ENCODE measurements at places on chromosomes 1 and 21.

- no peak for DNase-seq
Observed at GRCh38 chr1:50936321-50936720, 23.7 kb downstream of the FAF1 start.

DNA sequence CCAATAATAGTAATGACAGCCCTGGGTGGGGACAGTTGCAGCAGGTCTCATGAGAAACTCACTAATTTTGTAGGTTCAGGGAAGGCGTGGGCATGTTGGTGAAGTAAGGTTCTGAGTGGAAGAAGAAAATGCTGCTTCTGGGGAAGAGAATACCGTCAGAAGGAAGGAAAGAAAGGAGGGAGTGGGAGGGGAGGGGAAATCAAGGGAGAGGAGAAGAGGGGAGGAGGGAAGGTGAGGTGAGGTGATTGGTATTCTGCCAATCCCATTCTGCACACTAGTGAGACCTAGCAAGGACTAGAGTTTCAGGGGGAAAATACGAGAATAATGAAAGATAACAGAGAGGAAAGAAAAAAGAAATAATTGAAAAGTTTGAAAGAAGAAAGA lies 32.4 kb upstream of the MGST3 start:
- DNase-seq, result no peak

DNA sequence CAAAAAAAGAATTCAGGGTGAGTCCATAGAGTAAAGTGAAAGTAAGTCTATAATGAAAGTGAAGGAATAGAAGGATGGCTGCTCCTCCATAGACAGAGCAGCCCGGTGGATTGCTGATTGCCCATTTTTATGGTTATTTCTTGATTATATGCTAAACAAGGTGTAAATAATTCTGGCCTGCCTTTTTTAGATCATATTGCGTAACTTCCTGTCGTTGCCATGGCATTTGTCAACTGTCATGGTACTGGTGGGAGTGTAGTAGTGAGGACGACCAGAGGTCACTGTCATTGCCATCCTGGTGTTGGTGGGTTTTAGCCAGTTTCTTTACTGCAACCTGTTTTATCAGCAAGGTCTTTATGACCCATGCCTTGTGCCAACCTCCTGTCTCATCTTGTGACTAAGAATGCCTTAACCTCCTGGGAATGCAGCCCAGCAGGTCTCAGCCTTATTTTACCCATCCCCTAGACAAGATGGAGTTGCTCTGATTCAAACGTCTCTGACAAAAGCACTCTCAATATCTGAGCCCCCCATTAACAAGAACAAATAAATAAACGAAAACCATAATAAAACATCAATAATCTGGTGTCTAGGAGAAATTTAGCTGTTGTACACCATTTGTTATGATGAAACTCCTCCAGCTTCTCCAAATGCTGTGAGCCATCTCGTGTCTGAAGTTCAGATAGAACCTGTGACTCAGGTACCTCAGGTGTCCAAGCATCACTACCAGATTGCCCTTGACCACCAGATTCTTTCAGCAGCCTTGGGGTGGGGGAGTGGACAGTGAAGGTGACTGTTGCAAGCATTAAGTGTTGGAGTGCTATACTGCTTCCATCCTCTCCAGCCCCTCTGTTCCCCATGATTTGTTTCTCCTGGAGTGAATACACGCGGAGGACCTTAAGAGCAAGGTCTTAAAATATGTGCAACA lies 36.0 kb downstream of the EBNA1BP2 start:
- no peak for DNase-seq

- DNase-seq, result no peak
Observed at GRCh38 chr1:33908324-33908956, 44.6 kb downstream of the HMGB4 start.

- DNase-seq, result no peak
Observed at GRCh38 chr1:23905461-23906025, 7.6 kb downstream of the CNR2 start.

DNA sequence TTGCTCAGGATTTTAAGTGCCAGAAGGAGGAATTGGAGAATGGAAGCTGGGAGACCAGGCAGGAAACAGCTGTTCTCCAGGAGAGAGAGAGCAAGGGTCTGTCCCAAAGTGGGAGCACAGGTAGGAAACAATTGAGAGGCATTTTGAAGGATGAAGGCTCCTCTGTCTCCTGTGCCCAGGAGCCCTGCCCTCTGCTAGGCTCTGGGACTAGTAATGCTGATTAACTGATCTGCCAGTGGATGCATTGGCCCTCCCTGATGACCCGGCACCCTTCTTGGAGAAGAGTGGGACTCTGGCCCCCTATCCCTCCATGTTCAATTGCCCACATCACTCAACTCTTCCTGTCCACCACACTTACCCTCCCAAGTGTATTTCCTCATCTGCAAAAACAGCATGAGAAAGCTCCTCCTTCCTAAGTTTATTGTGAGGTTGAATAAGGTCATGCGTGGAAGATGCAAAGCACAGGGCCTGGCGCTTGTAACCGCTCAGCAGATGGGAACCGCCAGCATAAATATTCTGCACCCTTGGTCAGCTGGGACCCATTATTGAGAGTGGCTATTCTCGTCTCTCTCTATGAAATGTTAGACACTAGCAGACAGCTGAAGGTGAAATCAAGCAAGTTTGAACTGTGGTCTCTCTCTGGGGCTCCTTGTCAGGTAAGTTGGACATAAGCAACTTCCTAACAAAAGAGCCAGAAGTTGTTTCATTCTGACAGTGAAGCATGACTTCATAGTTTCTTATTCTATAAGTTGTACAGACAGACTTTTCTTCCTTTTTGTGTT lies 63.0 kb upstream of the ANGPTL1 start:
- no peak for DNase-seq

- no peak for DNase-seq
Observed at GRCh38 chr1:200364831-200365230, 45.0 kb downstream of the ZNF281 start.

- no peak for DNase-seq
Observed at GRCh38 chr21:16587141-16587581, 857.4 kb downstream of the USP25 start.

- DNase-seq, result no peak
Observed at GRCh38 chr1:112285316-112285715, 110.7 kb upstream of the CTTNBP2NL start.

DNA sequence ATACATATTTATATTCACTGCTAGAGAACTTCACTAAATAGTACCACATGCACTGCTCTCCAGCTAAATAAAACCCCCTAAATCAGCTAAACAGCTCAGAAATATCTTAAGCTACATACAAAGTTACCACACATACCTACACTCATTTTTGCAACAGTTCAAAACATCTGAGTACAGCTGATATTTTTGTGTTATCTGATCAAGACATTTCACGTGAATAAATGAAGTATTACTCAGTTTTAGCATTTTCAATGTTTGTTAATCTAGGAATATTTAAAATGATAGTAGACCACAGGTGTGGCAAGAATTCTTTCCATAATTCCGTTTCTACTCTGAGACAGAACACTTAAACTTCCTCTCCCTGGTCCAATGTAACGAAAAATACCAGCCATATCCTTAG lies 20.8 kb downstream of the EVI5 start:
- DNase-seq, result no peak

DNA sequence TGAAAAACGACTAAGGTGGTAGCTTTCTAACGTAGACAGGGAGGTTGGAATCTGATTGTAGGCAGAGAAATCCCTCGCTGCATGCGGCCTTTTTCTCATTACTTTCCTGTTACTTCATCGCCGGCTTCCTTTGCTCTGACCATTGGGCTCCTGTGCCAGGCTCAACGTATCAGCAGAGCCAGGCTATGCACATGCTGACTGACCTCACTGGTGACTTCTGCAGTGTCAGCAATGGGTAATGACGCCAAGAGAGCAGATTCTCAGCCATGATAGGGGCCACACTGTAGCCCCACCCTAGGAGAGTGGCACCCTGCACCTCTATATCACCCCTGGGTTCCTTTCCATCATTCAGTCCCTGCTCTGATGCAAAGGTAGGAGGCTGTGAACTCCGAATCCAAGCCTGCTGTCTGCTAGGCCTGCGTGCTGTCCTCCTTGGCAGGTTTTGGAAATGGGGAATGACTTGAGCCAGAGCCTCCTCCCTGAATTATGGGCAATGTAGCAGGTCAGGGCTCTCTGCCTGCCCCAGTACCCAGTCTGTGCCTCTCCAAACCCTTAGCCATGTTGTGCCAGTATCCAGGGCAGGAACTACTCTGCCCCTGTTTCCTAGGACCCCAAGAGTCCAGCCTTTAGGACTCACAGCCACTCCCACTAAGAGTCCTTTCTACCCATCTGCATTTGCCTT lies 11.4 kb downstream of the PPFIA4 start:
- DNase-seq, result no peak

DNA sequence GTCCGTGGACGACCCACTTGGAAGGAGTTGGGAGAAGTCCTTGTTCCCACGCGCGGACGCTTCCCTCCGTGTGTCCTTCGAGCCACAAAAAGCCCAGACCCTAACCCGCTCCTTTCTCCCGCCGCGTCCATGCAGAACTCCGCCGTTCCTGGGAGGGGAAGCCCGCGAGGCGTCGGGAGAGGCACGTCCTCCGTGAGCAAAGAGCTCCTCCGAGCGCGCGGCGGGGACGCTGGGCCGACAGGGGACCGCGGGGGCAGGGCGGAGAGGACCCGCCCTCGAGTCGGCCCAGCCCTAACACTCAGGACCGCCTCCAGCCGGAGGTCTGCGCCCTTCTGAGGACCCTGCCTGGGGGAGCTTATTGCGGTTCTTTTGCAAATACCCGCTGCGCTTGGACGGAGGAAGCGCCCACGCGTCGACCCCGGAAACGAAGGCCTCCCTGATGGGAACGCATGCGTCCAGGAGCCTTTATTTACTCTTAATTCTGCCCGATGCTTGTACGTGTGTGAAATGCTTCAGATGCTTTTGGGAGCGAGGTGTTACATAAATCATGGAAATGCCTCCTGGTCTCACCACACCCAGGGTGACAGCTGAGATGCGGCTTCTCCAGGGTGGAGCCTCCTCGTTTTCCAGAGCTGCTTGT lies 32.4 kb downstream of the PRMT2 start:
- DNase-seq, result no peak

DNA sequence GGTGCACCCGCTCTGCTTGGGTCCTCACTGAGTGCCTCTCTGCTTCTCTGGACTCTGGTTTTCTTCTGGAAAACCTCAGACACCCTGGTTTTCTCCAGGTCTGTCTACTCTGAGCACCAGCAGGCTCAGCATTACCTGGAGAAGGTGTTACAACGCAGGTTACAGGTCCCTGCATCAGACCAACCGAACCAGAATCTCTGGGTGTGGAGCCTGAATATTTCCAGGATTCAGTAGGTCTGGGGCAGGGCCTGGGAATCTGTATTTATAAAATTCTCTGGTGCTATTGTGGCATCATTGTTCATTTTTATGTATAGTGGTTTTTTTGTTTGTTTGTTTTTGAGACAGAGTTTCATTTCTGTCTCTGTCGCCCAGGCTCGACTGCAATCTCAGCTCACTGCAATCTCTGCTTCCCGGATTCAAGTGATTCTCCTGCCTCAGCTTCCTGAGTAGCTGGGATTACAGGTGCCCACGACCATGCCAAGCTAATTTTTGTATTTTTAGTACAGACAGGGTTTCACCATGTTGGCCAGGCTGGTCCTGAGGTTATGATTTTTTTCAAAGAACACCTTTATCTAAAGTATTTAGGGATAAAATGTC lies 1.5 kb upstream of the SLC30A2 start:
- no peak for DNase-seq

GRCh38 chr1:232456714-232457113 lies 173.2 kb downstream of the SIPA1L2 start:
- DNase-seq, result no peak

GRCh38 chr1:164702664-164703063 lies 143.7 kb downstream of the PBX1 start:
- DNase-seq, result no peak

DNA sequence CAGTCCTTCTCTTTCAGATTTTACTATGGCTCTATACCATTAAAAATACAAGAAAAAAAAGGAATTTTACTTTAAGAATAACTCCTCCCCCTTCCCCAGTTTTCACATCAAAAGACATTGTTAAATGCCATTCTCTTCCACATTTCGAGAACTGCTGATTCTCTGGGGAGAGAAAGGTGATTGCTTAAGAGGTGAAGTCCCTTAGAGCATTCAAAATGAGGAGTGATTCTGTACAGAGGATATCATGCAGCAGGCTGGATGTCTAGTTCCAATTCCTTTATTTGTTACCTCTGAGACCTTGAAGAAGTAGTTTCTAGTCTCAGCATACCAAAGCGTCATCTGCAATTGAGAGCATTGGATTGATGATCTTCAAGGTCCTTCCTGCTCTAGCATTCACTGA lies 46.9 kb downstream of the FMO3 start:
- no peak for DNase-seq

DNA sequence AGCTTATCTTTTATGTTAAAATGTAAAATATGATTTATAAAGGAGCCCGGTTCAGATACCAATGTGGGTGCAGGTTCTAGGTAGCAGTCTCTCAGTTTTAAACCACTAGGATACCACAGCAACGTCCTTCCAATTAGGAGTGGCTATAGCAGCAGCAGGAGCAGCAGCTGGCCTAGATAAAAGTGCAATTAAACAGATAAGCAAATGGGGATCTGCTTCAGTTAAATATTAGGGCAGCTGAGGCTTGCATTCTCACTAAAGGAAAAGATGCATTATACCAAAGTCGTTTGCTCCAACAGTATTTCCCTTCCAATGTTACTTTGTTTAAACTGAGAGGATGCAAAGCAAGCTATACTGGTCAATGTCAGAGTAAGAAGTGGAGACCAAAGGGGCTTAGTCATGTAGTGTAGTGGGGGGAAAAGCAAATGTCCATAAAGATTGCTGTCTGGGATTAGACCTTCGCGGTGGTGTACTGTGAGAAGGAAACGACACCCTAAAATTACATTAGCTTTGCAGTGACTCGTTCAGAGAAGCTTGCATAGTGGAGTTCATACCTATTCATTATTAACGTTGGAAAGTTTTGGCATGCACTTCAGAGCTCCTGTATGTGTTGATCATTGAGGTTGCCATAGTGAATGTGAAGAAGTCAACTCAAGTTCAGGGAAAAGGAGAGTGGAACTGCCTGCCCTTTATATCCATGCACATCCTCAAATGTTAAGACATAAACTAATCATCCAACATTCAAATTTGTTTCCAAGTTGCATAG lies 272.2 kb downstream of the VAV3 start:
- no peak for DNase-seq

DNA sequence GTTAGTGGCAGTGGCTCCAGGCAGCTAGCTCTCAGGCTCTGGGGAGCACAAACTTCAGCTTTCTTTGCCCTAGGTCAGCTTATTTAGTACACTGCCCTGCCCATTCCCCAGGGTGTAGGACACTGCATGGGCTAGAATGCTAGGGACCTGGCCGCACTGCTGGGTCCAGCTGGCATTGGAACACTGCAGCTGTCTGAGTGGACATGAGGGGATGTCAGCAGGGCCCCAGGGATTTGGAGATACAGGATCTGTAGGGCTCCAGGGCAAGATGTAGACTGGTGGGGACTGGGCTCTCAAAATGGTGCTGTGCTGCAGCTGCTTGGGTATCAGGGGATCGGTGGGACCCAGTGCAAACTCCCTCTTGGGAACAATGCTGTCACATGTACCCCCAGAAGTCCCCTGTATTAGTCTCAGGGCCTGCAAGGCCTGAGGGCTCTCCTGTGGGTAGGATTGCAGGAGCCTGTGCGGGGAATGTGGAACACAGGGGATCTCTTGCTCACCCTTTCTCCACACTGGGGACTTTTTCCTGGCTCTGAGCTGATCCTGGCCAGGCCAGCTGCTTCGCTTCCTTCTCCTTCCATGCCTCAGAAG lies 25.2 kb upstream of the TTC22 start:
- no peak for DNase-seq

Measured in activated CD8-positive, alpha-beta memory T cell treated with anti-CD3 and anti-CD28 coated beads for 1 hour (primary cell).